ENCODE measurements at places on chromosomes 5 and 9.
A peak's percentile ranks its signal among the peaks of the same experiment; 100 is the strongest.

GRCh38 chr9:113395000-113395861 is 5.9 kb downstream of the ALAD start:
- no peak for DNase-seq

DNA sequence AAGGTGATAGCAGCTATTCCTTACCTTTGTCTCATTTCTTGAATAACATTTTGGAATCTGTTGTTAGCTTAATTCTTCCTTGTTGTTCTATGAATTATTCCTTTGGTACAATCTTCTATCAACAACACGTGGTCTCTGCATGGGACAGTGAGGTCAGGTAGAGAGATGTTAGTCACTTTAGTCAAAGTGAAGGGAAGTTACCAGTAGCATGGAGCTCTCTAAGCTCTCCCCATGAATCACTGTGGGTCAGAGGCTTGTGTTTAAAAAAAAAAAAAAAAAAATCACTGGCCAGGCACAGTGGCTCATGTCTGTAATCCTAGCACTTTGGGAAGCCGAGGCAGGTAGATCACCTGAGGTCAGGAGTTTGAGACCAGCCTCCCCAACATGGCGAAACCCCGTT is 116.0 kb downstream of the GOLPH3 start:
- DNase-seq = no peak

DNA sequence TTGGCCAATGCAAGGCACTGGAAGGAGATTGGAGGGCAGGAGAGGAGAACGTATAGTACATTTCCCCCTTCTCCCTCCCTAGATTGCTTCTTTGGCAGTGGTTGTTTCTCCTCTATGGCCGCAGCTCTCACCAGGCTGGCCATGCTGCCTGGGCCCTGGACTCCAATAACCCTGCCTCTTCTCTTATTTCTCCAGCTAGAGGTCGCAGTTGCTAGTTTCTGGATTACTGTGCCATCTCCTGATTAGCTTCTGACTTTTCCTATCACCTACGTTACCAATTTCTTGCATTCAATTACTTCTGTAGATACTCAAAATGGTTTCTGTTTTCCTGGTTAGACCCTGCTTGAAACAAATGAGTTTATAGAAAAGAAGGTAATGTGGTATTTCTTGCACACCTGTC is 2.4 kb upstream of the MACIR start:
- DNase-seq = no peak

DNA sequence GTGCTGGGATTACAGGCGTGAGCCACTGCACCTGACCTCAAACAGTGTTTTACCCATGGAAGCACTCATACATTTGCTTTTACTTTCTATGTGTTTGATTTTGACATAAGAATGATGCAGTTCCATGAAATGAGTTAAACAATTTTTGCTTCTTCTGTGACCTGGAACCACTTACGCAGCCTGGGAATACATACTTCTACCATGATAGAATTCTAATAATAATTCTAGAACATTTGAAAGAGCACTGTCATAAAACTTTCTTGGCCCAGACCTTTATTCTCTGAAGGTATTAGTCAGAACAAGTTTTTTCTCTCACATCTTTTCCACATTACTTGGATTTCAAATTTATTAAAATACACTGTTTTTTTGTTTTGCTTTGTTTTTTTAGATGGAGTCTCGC is 25.3 kb upstream of the COL5A1 start:
- no peak for DNase-seq

DNA sequence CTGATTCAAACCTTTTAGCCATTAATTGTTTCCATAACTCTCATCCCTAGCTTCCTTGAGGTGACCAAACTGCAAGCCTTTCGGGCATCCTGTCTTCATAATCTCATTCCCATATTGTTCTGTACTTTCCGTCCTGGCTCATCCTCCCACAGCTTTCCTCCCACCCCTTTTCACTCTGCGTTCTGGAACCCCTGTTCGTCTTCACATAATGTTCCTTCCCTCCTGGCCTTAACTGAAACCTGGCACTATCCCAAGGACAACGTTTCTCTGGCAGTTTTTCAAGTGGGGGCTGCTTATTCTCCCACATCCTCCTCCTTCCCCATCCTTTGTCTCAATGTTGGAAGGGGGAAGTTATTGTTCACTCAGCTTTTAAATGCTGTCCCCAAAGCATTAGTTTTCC is 1.5 kb downstream of the ZNF189 start:
- DNase-seq = no peak

GRCh38 chr5:172713113-172713808 is 57.7 kb downstream of the DUSP1 start:
- DNase-seq = peak; percentile 67

GRCh38 chr9:129208207-129209032 is 30.4 kb upstream of the IER5L start:
- DNase-seq = peak; percentile 44

- DNase-seq = no peak
These were observed 41.2 kb downstream of the FREM1 start for GRCh38 chr9:14868772-14869583.

DNA sequence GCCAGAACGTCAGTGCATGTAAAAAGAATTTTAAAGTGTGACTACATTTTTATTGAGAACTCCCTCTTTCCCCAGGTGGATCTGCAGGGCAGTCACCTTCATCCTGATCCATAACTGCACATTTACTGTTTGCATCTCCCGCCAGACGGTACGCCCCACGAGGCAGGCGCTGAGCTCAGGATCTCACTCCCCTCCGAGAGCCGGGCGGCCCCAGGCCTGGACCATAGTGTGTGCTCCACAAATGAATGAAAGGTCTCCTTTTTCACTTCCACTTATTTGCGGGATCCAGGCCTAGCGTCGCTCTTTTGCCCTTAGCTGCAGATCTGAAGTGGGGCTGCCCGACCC is 378 bp downstream of the DROSHA start:
- DNase-seq = no peak

DNA sequence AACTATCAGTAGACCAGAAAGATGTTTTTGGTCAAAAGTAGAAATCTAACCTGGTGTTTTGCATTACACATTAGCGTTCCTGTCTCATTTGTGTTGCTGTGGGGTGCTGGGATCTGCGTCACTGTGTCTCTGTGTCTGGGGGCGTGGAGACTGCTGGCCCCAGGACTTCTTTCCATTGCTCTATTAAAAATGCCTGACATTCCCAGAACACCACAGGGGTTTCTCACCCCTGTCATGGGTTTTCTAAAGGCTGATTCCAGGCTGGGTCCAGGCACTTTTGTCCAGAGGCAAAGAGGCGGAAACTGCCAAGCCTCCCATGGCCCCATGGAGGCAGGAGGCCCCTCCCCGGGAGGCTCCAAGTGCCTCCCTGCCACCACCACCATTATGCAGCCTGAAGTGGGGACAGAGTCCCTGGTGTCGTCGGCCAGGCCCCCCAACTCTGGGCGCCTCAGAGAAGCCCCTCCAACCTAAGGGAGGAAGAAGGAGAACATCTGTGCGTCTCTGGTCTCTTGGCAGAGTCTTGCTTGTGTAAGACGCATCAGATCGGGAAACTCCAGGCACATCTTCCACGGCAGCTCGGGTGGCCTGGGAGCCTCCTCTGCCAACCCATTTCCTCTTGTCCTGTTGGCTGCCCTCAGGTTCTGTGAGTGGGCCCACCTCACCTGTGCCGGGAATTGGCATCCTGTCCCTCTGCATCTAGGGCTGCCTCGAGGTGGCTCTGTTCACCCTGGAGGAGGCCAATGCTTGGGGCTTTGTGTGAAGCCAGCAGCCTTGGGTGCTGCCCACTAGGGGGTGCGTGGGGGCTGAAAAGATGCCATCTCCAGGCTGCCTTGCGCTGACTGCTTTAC is 13.8 kb upstream of the PLEKHG4B start:
- no peak for DNase-seq

DNA sequence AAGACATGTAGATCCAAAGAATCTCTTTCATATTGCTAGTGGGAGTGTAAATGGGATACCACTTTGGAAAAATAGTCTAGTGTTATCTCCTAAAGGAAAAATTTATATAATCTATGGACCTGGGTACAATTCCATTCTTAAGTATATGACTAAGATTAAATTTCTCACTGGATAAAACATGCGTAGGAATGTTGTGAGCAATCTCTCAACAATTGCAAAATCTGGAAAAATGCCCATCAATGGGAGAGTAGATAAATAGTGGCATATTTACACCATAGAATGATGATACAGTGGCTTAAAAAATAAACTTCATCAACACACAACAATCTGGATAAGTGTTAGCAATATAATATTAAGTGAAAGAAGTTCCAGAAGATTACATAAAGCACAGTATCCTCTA is 469.5 kb downstream of the MAN2A1 start:
- DNase-seq = no peak

- DNase-seq = no peak
These were observed 9.2 kb upstream of the AGPAT2 start for GRCh38 chr9:136696502-136696901.

DNA sequence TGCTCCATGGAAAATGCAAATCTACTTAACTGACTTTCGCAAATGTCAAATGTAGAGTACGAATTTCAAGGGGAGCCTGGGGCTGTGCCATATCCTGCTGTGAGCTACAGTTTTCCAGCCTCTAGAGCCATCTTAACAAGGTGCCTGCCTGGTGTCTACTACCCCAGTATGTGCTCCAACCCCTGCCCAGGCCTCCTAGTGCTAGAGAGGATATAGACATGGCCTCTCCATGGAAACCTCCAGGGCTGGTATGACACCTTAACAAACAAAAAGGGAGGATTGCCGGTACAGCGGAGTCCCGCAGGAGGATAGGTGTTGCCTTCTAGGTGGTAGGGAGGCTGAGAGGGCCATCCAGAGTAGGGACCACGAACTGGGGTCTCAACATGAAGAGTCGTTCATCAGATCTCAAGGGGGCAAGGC is 13.6 kb upstream of the IL3 start:
- DNase-seq = no peak

- no peak for DNase-seq
These were observed 397.8 kb downstream of the EFNA5 start for GRCh38 chr5:107272954-107273353.

GRCh38 chr9:76987594-76988200 is 31.8 kb upstream of the FOXB2 start:
- DNase-seq = no peak

- DNase-seq = no peak
These were observed 588 bp downstream of the TRAF2 start for GRCh38 chr9:136886610-136887597.

GRCh38 chr5:68305223-68305870 is 89.8 kb downstream of the PIK3R1 start:
- DNase-seq = no peak

DNA sequence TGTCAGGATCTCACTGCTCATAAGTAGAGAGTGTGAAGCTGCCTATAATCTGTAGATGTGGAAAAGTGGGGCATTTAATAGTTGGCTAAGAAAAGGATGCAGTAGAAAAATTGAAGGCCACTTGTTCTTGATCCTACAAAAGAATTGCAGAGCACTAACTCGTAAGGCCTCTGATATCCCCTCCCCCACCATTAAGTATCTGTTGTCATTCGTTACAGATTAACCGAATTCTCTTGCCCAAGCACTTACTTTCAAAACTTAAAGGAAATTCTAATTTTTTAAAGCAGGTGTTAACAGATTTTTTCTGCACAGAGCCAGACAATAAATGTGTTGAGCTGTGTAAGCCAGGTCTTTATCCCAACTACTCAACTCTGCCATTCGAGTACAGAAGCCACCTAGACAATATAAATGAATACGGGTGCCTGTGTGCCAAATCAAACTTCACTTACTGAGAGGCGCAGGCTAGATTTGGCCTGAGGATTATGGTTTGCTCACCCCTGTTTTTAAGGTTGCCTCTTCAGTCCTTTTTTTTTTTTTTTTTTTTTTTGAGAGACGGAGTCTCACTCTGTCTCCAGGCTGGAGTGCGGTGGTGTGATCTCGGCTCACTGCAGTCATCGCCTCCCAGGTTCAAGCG is 234.8 kb downstream of the RFK start:
- no peak for DNase-seq

- DNase-seq = no peak
These were observed 256.9 kb upstream of the TUSC1 start for GRCh38 chr9:25935188-25935587.

GRCh38 chr9:109481856-109482255 is 16.3 kb downstream of the PTPN3 start:
- no peak for DNase-seq

- DNase-seq = no peak
These were observed 48.2 kb downstream of the DAB2IP start for GRCh38 chr9:121699571-121700164.

- DNase-seq = no peak
These were observed 28.5 kb downstream of the HRH2 start for GRCh38 chr5:175686396-175686795.

- DNase-seq = no peak
These were observed 57.2 kb downstream of the MEF2C start for GRCh38 chr5:88825584-88826315.

DNA sequence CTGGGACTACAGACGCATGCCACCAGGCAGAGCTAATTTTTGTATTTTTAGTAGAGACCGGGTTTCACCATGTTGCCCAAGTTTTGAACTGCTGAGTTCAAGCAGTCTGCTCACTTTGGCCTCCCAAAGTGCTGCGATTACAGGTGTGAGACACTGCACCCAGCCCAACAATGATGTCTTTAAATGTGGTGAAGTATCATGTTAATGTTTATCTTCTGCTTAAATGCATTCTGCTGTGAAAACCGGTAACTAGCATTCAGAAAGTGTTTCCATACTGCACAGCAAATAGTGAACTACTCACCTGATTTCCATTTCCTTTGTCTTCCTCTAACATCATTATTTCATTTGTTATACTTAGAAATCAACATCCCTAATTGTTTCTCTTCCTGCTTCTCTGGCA is 264.0 kb upstream of the ITGA1 start:
- no peak for DNase-seq

GRCh38 chr5:3856036-3856435 is 260.4 kb downstream of the IRX1 start:
- no peak for DNase-seq

DNA sequence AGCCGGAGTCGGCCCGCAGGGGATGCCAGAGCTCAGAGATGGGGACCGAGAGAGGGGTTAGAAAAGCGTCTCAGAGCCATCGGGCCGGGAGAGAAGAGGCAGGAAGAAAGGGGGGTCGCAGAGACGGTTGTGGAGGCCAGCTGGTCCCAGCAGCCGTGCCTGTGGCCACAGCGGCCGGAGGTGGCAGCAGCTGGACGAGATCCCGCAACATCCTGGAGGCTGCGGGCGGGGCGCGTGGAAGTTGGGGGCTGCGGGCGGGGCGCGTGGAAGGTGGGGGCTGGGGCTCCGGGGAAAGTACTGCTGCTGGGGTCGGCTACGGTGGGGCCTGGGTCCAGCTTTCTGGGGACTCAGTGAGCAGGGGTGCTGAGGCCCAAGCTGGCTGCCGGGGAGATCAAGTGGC is 34.4 kb upstream of the EGFL7 start:
- DNase-seq = no peak
